ENCODE measurements at places on chromosomes 1 and 21.

GRCh38 chr21:37435120-37435519 is 68.5 kb downstream of the DYRK1A start:
- DNase-seq, result peak; percentile 82

GRCh38 chr21:25326181-25326580 is 281.1 kb downstream of the MRPL39 start:
- DNase-seq, result no peak

- DNase-seq, result peak; percentile 48
Measured at GRCh38 chr1:239814306-239814881, 277.3 kb upstream of the FMN2 start.

DNA sequence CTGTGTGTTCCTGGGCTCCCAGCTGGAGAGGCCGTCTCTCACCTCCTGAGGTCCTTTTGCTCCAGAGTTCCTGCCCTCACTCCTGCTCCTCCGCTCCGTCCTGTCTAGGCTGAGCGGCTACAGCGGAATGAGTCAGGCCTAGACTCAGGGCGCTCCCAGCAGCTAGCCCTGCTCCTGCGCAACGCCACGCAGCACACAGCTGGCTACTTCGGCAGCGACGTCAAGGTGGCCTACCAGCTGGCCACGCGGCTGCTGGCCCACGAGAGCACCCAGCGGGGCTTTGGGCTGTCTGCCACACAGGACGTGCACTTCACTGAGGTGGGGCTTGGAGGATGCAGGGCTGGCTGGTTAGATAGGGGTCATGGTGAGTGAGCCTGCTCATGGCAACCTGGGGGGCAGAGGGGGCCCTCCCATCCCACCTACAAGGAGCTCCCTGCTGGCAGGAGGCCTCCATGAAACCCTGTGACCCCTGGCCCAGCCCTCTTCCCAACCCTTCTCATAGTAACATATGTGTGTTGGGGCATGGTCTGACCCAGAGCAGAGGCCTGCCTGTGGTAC is 15.1 kb downstream of the PSRC1 start:
- DNase-seq, result no peak

GRCh38 chr21:26843933-26844257 is 1.3 kb downstream of the ADAMTS1 start:
- DNase-seq, result no peak

DNA sequence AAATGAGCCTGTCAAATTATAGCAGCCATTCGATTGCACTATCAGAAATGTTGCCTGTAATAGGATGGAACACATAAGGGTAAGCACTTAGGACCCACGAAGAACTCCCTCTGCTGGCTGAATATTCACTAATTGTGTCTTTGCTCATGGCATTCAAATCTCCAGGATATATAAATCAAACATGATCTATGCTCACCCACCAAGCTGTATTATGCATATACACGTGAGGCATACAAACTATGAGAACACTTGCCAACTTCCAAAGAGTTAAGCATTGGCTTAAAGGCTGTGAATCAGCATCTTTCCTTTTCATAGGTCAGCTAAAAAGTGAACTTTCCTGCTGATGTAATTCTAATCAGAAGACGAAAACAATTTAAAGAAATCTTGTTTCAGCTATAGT is 34.5 kb downstream of the TMPRSS15 start:
- no peak for DNase-seq

GRCh38 chr1:85201340-85202091 is 700 bp upstream of the SYDE2 start:
- peak; percentile 23 for DNase-seq

DNA sequence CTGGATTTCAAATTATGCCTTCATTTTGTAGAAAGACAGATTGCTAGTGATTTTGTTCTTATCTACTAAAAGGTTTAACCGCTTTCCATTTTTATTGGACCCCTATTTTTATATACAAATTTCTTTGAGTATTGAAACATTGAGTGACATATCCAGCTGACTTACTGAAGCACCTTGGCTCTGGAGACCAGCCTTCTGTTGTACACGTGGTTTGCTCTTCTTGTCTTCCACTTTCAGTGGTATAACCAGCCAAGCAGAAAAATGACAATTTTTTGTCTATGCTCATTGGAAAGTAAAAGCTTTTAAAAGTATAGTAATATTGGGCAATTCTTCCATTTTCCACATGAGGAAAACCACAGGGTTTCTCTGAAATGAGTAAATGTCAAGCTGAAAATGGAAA is 4.4 kb downstream of the F13B start:
- DNase-seq, result no peak

- DNase-seq, result no peak
Measured at GRCh38 chr1:110035236-110035752, 870 bp downstream of the STRIP1 start.

DNA sequence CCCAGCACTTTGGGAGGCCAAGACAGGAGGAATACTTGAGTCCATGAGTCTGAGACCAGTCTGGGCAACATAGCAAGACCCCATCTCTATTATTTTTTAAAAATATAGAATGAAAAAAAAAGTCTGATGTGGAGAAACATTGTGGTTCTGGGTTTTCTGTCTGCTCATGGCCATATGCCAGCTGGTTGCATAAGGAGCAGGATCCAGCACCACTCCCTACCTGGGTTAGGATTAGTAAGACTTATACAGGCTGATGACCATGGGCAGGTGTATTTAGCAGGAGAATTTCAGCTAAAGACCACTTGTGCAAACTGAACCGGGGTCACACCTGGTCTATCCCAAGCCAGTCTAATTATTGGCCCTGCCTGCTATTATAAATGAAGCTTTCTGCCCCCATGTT is 16.7 kb upstream of the GPX7 start:
- DNase-seq, result no peak

GRCh38 chr1:86175756-86176155 is 19.2 kb upstream of the COL24A1 start:
- DNase-seq, result no peak

GRCh38 chr1:62285440-62285839 is 33.8 kb downstream of the KANK4 start:
- no peak for DNase-seq

DNA sequence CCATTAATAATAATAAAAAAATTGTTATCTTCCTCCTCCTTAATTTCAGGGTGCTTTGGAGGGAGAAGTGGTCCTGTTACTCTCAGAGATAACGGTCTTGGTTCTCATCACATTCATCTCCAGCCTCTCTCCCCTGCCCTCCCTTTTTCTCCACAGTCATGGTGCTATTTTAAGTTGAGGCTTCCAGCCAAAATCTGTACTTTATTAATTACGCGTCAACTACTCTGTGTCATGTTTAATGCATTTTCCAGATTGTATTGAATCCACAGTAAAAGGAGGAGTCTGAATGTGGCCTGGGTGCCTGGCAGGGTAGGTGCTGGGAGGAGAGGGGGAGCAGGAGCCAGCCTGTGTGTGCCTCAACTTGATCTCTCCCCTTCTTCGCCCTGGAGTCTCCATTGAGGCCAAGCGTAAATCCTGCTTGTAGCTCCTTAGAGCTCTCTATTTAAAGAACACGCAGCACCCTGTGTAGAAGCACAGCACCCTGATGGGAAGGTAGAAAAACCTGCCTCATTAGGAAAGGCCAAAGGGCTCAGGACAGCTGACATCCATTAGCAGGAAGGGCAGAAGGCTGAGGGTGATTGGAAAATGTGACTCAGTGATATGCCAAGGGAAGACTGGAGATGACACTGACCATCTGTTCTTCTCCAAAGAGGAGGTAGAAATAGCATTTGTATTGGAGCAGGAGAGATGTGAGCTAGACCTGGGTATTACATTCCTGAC is 82.4 kb downstream of the PLXNA2 start:
- no peak for DNase-seq

DNA sequence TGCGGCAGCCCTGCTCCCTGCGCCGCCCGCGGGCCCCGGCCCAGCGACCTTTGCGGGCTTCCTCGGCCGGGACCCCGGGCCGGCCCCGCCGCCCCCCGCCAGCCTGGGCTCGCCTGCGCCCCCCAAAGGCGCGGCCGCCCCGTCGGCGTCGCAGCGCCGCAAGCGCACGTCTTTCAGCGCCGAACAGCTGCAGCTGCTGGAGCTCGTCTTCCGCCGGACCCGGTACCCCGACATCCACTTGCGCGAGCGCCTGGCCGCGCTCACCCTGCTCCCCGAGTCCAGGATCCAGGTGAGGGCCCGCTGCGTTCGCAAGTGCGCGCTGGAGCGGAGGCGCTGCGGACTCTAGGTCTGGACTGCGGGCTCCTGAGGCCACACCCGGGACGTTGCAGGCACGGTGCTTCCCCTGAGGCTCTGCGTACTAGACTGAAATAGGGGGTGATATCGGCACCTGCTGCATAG is 351 bp downstream of the MIXL1 start:
- DNase-seq, result no peak

DNA sequence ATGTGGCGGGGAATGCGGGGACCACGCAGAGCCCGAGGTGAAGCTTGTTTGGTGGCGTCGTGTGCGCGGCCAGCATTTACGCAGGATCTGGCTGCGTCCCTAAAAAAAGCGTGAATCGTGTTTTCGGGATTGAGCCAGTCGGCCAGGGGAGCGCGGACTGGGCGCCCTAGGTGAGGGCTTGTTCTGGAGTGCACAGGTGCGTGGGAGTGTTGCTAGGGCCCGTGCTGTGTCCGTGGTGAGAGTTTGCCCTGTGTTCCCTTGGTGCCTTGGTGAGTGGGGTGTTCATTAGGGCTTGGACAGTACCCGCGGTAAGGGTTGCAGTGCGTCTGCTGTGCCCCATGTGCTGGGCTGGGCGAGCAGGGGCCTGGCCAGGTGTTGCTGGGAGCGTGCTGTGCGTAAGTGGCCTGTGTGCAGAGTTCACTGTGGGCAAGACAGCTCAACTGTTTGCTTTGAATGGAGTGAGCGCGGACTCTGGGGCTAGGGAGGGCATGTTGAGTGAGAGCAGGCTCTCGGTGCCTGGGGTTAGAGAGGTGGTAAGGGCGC is 673 bp downstream of the CD46 start:
- DNase-seq, result no peak

DNA sequence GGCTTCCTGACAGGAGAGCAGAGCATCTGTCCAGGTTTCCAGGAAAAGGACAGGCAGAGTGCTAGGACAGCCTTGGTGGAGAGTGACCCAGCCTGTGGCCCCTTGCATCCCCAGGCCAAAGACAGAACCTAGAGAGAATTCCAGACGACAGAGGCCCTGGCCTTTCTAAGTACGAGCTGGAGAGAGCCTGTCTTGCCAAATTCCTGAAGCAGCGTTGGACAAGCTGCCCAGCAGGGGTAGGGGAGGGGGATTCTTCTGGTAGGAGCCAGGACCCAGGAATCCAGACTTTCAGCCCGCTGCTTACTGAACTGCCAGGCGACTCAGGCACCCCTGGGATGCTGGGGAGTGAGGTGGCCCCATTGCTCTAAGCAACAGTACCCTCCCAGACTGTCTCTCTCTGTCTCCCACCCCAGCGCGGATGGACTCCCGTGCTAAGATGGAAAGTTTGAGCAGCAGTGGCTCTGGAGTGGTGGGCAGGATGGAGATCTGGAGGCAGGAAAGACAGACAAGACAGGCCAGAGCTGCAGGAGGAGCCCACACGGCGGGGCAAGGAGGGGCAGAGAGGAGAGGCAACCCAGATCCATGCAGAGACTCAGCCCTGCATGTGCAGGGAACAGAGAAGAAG is 8.8 kb upstream of the PEAR1 start:
- DNase-seq, result no peak

Data from CD14-positive monocyte (primary cell).